H4 (cell line): ENCODE measurements at places on chromosomes 4 and X. TPM values are rescaled to one million over a fixed set of nuclear protein-coding genes. Genes with fewer than 3 reads are reported as not detected.

UCP1 gene
- not detected in 2 replicates for total RNA-seq

TRAPPC11 gene
- 21.3 and 48.7 TPM in 2 replicates for total RNA-seq

UGT2B11 gene
- total RNA-seq: not detected in 2 replicates

SCARB2 gene
- total RNA-seq: 88.5 and 101 TPM in 2 replicates

NRK gene
- 0.02 and 0.06 TPM in 2 replicates for total RNA-seq

RRH gene
- total RNA-seq: not detected in 2 replicates

CCDC110 gene
- total RNA-seq: 0.12 TPM in 1 of 2 replicates, not detected in the other

FAT4 gene
- 8.8 and 9.0 TPM in 2 replicates for total RNA-seq

GPR34 gene
- not detected in 2 replicates for total RNA-seq

RADX gene
- total RNA-seq: 10.8 and 15.8 TPM in 2 replicates

GRCh38 chrX:154488336-154489075, 1.9 kb downstream of the SLC10A3 start:
- DNase-seq: no peak

GRCh38 chrX:12374286-12374685, 236.0 kb downstream of the FRMPD4 start:
- DNase-seq: no peak

- peak; percentile 89 for DNase-seq
These were observed 22.6 kb upstream of the CD38 start for GRCh38 chr4:15755321-15756155.

- DNase-seq: no peak
These were observed 25.6 kb downstream of the ZDHHC9 start for GRCh38 chrX:129818123-129818522.

DNA sequence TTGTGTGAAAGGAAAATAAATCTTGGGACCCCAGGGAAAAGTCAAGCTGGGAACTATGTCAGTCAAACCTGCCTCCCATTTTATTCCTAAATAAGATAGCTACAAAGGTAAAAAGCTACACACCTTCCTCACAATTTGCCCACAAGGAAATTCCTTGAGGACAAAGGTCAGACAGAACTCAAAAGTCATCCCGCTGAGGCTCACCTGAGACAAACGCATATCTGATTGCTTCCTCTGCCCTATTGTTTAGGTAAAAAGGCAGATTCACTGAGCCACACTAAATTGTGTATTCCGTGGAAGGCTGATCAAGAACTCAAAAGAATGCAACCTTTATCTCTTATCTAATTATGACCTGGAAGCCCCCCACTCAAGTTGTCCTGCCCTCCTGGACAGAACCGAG, 58.7 kb upstream of the MAML3 start:
- DNase-seq: no peak

GRCh38 chr4:118850488-118851173, 14.7 kb upstream of the SEC24D start:
- peak; percentile 45 for DNase-seq

DNA sequence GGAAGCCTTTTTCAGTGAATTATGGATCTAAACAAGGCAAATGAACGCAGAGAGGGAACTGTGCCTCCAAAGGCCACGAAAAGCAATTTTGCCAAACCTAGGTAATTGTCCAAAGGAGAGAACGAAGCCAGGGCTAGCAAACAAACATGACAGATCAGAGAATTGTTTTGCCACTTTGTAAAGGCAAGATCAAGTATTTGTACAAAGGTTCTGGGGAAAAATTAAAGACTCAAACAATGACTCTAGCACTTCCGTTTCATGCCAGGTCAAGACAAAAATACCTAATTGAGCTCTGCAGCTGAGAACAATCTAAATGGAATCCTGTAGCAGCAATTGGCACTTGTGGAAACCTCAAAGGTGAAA, 8.5 kb downstream of the RBM47 start:
- no peak for DNase-seq

GRCh38 chrX:66021765-66022631, 17.9 kb downstream of the VSIG4 start:
- DNase-seq: no peak

DNA sequence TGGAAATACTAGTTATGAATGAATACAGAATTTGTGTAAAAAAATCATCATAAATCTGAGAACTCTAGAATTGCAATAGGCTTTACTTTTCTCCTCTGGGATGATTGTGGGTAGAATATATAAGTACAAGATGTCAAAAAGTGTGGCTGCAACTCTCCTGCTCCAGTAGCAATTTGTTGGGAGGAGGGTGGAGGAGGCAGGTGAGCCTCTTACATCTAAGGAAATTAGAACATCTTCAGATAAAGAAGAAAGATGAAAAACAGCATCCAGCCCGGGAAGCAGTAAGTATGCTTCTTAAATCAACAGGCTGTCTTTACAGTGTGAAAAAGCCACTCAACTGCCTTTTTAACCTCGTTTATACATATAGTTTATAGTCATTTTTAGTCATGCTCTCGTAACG, 83.7 kb downstream of the ATP8A1 start:
- DNase-seq: no peak

GRCh38 chr4:84159762-84160161, 339.3 kb downstream of the NKX6-1 start:
- DNase-seq: peak; percentile 26

GRCh38 chrX:150572206-150572605, 3.8 kb downstream of the MTM1 start:
- no peak for DNase-seq

- no peak for DNase-seq
These were observed 132.0 kb downstream of the CPZ start for GRCh38 chr4:8724436-8725070.

- DNase-seq: no peak
These were observed 148.8 kb upstream of the EDNRA start for GRCh38 chr4:147332091-147332490.

DNA sequence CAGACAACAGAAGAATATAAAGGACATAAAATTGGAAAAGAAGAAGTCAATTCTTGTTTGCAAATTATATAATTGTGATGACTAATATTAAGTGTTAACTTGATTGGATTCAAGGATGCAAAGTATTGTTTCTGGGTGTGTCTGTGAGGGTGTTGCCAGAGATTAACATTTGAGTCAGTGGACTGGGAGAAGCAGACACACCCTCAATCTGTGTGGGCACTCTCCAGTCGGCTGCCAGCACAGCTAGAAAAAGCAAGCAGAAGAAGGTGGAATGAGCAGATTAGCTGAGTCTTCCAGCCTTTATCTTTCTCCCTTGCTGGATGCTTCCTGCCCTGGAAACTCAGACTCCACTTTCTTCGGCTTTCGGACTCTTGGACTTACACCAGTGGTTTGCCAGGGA, 51.7 kb downstream of the UBE2NL start:
- no peak for DNase-seq

DNA sequence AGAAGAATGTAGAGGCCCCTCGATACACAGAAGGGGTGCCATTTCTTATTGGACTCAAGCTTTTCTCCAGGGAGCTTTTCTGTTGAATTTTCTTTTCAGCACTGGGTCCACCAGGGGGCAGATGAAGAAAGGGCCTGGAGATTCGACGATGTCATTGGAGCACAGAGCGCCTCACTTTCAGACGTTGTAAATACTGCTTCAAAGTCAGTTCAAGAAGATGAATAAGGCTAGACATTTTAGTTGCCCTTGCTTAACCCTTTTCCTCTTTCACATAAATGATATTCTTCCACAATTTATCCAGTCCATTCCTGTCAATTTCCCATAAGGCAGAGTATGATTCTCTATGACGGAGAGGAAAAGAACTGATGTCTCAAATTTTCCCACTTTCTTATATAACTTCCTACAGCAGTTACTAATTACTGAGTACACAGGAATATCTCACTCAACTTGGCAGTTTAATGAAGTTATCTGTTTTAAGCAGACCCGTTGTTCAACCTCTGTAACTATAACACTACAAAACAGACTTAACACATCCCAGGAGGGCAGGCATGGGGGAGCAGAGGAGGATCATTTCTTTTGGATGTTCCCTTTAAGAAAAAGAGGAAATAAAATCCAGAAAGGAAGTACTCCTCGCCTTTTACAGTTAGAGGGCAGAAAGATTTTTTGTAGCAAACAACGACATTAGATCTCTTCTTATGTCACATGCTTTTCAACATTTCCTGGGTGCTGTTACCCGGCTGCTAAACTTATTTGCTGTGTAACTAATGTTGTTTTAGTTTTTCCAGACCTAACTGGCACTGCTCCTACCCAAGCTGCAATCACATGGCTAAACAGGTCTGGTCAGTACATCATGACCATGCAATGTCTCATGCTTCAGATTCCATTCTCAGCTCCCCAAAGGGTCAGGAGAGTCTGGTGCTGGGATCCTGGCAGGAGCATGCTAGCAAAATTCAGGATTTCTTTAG, 12.2 kb upstream of the CENPU start:
- peak; percentile 61 for DNase-seq

- DNase-seq: no peak
These were observed 163.4 kb downstream of the PTTG2 start for GRCh38 chr4:38123555-38123954.

DNA sequence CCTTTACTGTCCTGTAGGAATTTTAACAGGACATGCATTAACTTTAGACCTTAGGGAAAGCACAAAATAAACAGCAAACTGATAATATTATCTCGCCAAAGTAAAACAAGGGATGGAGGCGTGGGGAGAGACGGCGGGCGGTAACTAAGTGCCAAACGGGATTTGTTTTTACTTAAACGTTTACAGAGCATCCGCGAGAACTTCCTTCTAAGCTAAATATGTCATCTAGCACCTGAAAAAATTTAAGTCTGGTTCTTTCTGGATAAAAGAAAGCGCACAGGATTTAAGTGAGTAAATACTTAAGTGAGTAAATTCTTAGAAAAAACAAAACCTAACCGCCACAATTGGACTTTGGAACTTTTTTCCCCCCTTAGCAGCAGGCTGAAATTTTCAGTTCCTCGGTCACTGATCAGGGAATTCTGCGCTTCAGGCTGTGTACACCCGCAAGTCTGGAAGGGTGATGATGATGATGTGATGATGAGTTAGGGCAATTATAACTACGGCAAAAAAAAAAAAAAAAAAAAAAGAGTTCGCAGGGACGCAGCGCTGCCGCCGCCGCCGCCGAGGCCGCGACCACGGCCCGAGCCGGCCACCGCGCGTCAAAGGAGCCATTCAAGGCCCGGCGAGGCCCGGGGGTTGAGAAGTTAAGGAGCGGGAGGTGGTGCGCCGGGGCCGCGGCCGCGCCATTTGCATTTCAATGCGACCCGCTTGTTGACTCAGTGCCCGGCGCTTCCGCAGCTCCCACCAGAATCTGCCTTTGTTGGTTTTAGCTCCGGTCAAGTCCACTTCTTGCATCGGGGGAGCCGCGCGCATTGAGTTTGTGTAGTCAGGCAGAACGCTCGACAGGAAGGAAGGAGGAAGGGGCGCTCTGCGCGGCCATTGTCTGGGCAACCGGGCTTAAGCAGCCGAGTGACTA, 108.8 kb downstream of the SPRY1 start:
- peak; percentile 12 for DNase-seq

DNA sequence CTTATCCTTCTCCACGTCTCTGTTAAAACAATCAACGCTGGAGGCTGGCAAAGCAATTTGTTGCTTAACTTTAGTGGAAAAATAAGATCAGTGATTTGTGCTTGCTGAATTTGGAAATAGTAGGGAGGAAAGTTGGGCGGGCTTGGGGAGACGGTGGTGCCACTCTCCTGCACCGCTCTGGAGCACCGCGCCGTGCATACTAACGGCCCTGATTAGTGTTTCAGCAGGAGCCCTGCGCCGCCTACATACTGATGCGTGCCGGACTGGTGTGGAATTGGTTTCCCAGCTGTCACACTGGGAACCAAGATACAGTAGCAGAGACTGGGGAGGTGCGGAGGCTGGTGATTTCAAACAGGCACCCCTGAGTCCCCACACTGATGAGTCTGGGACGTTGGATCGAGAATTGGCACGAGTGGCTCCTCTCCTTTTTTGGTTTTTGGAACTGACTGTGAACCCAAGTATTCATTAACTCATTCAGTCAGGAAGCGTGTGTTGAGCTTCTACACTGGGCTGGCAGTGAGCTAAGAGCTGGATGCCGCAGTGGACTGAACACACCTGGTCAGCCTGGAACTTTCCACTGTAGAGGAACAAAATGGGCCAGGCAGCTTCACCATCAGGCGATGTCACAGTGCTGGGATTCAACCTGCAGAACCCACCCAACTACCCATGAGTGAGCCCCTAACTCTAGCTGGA, 29.0 kb upstream of the PSAPL1 start:
- DNase-seq: no peak

DNA sequence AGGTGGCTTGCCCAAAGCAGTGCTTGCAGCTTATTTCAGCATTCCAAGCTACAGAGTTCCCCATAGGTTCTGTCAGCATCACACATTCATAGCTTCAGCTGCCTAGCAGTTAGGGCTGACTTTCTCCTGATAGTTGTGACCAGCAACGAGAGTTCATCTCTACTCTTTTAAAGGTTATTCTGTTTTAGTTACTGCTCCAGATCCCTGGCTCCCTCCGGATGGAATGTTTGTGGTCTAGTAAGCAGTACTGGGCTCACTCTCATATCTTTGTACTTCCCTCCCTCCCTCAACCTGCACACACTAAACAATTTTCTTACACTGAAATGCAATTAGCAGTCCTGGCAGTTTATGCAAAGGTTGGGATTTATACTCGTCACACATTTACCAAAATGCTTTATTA, 43.9 kb downstream of the PTTG2 start:
- peak; percentile 24 for DNase-seq

DNA sequence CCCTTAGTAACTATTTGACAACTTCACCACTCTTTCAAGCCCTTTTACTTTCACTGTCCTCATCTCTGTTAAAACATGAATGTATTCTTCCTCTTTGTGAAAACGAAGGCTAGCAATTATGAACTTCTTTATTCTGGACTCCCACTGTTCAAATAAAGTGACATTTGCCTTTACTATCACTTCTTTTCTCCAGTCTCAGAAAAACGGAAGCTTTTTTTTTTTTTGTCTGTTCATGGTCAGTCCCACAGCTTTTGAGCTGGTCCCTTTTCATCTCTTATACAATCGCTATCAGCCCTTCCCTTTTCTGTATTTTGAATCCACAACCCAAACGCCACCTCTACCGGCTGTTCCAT, 327.7 kb downstream of the DKK2 start:
- DNase-seq: no peak

DNA sequence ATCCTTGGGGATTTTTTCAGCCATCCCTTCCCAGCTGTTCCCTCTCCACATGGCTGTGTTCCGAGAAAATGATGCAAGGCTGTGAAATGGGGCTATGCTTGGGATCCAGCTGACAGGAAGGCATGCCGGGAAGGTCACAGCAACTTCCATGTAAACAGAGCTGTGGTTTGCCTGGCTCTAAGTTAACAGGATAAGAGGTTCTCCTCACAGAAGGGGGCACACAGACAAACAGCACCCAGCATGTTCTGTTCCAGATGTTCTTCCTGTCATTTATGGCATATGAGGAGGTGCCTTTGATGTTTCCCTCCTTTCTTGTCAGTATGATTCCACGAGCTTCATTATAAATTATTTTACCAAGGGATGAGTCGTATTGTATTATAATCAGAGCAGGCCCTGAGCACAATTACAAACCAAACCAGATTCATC, 220.7 kb downstream of the ANTXR2 start:
- peak; percentile 91 for DNase-seq
